ENCODE measurements at places on chromosomes 4 and X.
A peak's percentile ranks its signal among the peaks of the same experiment; 100 is the strongest.

GRCh38 chr4:160159457-160159856 lies 1056.6 kb downstream of the RAPGEF2 start:
- no peak for DNase-seq

DNA sequence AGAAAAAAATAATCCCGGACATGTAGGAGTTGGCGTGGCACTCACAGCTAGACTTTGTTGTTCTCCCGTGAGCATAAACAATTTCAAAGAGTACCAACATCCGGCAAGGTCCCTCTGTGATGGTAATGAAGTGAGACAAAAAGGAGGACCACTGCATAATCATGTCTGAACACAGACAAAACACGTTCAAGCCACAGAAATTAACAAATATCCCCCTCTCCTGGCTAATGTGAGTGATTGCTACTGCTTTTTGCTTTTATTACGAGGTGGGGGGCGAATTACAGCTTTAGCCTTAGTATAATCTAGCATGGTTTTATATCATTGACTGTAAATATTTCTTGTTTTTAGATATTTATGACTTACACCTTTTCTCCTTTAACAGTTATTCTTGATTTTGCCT lies 118.5 kb downstream of the PLS3 start:
- DNase-seq = no peak

DNA sequence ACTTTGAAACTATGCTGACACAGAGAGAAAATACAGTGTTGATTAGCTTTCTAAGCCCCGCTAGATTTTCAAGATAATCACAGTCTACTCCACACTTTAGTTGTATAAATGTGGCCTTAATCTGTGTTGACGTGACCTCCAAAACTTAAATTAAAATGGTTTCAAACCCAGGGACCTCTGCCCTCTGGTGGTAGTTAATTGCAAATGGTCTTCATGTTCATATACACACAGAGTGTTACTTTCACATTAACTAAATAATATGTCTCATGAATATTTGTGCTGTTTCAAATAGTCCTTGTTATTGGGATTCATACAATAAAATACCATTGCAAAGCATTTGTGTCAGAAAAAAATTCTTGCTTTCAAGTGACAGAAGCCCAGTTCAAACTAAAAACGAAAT lies 64.3 kb downstream of the TASL start:
- DNase-seq = no peak

GRCh38 chr4:15777697-15778288 lies 335 bp upstream of the CD38 start:
- DNase-seq = no peak

DNA sequence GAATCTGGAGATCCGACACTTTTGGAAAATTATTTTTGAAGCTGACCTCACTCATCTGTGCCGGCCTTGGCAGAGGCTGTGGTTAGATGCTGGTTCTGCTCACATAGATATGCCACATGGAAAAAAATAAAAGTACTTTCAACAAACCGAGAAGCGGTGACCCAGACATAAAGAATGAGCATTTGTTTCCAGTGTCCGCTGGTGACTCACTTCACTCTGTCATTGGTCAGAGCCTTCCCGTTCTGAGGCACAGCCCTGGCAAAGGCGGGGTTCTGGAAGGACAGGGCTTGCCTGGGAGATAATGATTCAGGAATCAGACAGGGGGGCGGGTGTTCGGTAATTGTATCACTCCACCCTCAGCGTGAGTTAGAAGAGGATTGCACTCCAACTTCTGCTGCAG lies 172.4 kb upstream of the MXRA5 start:
- no peak for DNase-seq

DNA sequence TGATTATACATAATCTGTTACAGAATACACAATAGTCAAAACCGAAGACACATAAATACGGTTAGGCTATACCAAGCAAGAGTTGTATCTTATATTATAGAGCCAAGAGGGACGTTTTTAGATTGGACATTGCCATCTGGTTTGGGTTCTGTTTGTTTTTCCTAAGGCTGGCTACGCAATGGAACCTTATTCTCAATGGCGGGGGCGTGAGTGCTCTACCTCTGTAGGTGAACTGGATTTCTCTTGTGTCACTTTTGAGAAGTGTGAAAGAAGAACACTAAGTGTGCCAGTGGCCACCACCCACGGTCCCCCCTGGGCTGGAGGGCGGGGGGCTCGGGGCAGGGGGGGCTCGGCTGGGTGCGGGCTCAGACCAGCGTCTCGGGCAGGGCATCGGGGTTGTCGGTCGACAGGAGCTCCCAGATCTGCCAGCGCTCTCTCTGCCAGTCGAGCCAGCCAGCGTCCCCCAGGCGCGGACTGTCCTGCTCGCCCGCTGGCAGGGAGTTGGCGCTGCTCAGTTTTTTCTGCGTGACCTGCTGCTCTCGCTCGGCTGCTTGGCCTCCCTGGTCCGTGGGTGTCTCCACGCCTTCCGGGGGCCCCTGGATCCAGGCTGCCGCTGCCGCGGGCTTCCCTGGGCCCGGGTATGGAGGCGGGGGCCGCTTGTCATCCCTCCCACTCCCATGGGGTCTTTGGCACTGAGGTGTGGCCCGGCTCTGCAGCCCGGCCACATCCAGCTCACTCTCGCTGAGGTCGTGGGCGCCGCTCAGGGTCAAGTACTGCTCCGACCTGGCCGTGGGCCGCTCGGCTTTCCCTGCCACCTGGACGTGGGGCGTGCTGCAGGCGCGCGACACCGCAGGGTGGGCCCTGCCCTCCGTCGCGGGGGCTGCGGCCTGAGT lies 27.6 kb downstream of the HCCS start:
- DNase-seq = no peak

- no peak for DNase-seq
Observed at GRCh38 chrX:47752685-47753084, 84.0 kb upstream of the ZNF81 start.

GRCh38 chrX:101539116-101539515 lies 11.2 kb upstream of the ARMCX1 start:
- DNase-seq = no peak

GRCh38 chr4:165915215-165915614 lies 42.2 kb downstream of the TLL1 start:
- DNase-seq = no peak

DNA sequence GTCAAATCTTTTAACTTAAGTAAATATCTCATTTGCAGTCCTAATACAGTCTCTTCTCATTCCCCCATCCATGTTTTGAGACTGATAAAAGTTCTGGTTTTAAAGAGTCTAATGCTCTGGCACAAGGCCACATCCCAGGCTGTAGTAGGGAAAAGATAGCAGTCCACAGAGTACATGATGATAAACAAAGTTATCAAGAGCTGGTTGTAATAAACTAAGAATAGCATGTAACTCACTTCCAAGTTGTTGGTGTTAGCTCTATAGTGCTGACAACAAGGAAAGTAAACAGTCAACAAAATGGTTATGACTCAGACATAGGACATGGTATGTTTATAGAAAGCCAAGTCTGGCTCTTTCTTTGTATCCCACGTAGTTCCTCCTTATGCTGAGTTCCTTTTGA lies 21.8 kb upstream of the AREG start:
- no peak for DNase-seq

DNA sequence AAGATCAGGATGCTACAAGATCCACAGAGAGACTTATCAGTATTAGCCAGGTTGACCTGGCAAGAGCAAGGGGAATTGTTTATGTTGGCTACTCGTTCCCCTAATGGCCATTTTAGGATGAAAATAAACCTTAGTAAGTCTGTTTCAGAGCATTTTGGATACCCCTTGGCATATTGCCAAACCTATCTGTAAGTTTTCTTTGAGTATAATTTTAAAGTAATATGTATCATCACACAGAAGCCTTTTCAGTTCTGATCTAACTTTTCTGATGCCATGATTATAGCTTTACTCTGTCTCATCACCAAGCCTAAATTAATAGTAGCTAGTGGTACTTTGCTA lies 99.7 kb downstream of the TSPAN7 start:
- no peak for DNase-seq

DNA sequence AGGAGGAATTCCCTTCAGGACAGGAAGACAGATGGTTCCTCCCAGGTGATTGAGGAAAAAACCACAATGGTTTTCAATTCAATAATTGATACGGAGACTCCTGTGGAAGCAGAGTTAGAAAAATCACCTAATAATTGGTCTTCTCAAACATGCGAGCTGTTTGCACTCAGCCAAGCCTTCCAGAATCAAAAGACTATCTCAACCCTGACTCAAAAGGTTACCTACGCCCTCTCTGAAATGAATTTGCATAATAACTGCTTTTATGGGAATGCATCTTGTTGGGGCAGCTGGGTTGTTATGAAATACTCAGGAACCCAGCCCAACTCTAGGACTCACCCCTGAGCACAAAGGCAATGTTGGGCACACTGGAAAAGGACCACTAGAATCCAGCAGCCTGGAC lies 66.9 kb upstream of the ARSJ start:
- DNase-seq = no peak

GRCh38 chr4:139278912-139279759 lies 889 bp downstream of the MGARP start:
- DNase-seq = no peak

- no peak for DNase-seq
Observed at GRCh38 chrX:112223391-112223790, 140.8 kb upstream of the TRPC5 start.

GRCh38 chr4:123529278-123529568 lies 132.6 kb downstream of the SPRY1 start:
- DNase-seq = no peak

GRCh38 chrX:23993012-23993633 lies 33.9 kb downstream of the KLHL15 start:
- no peak for DNase-seq

DNA sequence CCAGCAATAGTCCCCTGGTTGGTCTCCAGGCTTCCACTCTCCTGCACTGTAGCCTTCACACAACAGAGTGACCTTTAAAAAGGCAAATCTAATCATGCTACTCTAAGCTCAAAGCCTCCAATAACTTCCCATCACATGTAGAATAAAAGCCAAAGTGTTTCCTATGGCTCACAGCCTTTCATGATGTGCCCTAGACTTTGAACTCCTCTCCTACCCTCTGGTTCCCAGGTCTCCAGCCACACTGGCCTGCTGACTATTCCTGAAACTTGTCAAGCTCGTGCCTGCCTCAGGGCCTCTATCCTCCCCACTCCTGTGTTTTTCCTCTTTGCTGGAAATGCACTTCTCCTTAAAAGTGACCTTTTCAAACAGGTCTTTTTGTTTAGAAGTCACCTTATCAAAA lies 3.1 kb downstream of the MANBA start:
- DNase-seq = no peak

GRCh38 chrX:13666836-13667235 lies 13.9 kb downstream of the TCEANC start:
- no peak for DNase-seq

- DNase-seq = peak; percentile 6
Observed at GRCh38 chr4:47032405-47033106, 1.2 kb downstream of the GABRB1 start.

DNA sequence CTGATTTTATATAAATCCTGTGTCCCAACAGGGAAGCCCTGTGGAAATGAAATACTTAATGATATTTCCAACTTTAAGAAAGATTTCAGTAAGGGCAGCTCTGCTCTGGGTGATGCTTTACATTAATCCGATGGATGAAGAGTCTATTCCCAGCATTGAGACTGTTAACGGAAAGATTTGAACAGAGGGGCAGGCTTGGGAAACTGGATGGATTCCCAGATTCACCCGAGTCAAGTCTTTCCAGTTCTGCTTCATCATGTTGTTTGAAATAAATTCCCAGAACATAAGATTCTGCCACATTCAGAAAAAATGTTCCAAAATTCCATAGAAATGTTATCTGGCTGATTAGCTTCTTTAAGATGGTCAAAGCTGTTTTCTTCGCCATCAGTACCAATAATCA lies 246.0 kb downstream of the FBXW7 start:
- DNase-seq = no peak

DNA sequence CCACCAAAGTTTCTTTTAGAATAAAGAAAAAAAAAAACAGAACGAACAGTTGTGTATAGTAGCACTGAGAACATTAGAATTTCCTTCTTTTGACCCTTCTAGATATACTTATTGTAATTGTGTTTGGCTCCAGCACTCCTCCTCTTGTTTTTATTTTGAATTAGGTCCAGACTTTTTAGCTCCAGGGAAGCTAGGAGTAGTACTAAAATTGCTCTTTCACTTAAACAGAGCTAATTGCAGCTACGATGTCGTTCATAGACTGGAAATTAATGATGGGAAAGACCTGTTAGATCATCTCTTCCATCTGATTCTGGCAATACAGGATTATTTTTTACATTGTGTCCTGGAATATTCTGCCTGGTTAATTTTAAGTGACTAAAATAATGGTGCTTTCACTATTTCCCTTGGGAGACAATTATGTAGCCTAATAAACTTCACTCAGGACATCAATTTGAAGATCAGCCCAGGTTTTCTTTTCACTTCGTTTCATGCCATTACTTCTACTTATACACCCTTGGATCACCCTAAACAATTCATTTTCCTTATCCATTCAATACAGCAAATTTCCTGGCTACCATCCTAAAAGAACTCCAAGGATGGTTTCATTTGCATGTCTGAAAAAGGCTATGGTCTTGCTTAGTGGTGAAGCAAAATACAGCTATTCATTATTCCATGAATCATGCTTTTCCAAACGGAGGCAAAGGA lies 480.8 kb upstream of the TECRL start:
- no peak for DNase-seq

DNA sequence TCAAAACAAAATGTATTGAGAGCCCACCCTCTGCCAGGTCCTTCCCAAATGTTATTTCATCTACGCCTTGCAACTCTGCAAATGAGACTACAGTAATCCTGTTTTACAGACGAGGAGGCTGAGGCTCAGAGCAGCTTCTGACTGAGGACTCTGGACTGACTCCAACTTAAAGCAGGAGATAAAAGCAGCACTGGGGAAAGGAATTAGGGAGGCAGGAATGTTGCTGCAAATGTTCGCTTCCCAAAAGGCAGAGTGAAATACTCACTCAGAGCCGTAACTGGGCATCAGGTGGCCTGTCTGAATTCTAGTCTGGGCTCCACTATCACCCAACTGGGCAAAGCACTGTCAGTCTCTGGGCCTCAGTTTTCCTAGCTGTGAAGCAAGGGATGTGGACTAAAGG lies 94.7 kb upstream of the SRD5A3 start:
- DNase-seq = no peak

DNA sequence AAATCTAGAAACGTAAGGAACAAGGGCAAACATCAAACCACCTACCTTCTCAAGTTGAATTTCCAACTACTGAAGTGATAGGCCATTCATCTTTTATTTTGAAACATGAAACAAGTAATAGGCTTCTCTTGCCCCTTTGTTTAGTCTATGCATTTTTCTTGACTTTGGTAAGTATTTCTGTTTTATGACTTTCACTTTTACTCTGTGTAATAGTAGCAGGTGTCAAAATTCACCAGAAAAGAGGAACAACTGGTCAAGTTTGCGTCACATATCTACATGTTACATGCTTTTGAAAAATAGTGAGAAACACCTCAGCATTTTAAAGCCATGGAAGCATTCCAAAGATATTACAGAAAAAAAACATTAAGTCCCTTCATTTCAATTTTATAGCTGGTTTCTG lies 157.1 kb upstream of the FTHL17 start:
- DNase-seq = no peak

DNA sequence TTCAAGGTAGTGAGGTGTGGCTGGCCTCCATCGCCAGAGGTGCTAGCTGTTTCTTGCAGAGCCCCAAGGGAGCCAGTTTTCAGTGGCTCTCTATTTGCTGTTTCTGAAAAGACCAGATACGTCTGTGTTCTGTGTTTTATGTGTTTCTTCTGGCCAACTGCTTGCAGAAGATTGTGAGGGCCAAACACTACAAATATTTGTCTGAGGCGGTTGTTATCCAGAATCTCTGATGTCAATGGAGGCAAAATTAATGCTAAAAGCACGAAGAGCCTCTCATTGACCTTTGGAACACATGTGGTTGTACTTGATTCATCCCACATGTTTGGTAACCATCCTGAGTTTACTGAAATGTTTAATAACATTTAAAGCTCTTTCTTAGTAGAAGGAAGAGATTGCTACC lies 113.9 kb downstream of the CT47B1 start:
- DNase-seq = no peak

- DNase-seq = no peak
Observed at GRCh38 chr4:26590639-26591038, 6.8 kb downstream of the TBC1D19 start.
